GM12865 (cell line): ENCODE measurements at places on chromosomes 13 and 19.

- DNase-seq, result no peak
Measured at GRCh38 chr19:20005741-20006140, 33.6 kb downstream of the ZNF682 start.

GRCh38 chr19:55141696-55142095, 7.3 kb downstream of the TNNT1 start:
- no peak for DNase-seq

- DNase-seq, result no peak
Measured at GRCh38 chr19:14395262-14395661, 14.0 kb downstream of the ADGRE5 start.

DNA sequence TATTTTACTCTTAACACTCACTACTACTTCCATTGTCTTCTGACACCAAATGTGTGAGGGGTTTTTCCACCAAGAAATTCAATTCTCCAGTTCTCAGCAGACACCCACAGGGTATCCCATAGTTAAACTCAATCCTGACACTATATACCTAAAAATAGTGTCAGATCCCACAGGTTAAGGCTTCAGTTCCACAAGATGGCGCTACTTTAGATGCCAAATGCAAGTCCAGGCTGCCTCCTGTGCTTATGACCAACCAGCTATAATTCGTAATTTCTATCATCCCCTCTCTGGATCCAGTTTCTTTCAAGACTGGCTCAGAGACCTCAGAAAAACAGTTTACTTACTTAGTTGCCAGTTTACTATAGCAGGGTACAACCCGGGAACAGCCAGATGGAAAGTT, 1146.2 kb upstream of the SPRY2 start:
- no peak for DNase-seq
